Chondrocyte (in vitro differentiated cells): ENCODE measurements at places on chromosomes 1 and 21. TPM values are rescaled to one million over a fixed set of nuclear protein-coding genes. Genes with fewer than 3 reads are reported as not detected.

Gene PDE9A
- 0.60 to 1.2 TPM (median 1.1 TPM) in 3 replicates for total RNA-seq

Gene APP
- 441 to 540 TPM (median 442 TPM) in 3 replicates for total RNA-seq

Gene LRRIQ3
- 0.23 to 0.34 TPM in 2 of 3 replicates, not detected in the other for total RNA-seq

Gene FOXD3
- not detected in 3 replicates for total RNA-seq

Gene LMX1A
- total RNA-seq: not detected in 3 replicates

Gene GJA4
- total RNA-seq: 0.87 to 11.6 TPM (median 10.7 TPM) in 3 replicates

Gene ITLN2
- not detected in 3 replicates for total RNA-seq

Gene GLUL
- total RNA-seq: 79.1 to 122 TPM (median 94.4 TPM) in 3 replicates

Gene ZBTB37
- 11.0 to 13.8 TPM (median 13.7 TPM) in 3 replicates for total RNA-seq

Gene TRIM67
- 1.2 to 2.9 TPM (median 1.6 TPM) in 3 replicates for total RNA-seq

Gene LENEP
- total RNA-seq: 0.72 to 0.85 TPM in 2 of 3 replicates, not detected in the other

Gene NGF
- 33.9 to 41.7 TPM (median 41.4 TPM) in 3 replicates for total RNA-seq

Gene PEX11B
- 28.3 to 29.9 TPM (median 28.5 TPM) in 3 replicates for total RNA-seq

Gene PTAFR
- total RNA-seq: 0.07 to 0.10 TPM in 2 of 3 replicates, not detected in the other

Gene CACNA1S
- 0.07 to 0.46 TPM (median 0.40 TPM) in 3 replicates for total RNA-seq
